ENCODE measurements at places on chromosomes 11 and 22.
A peak's percentile ranks its signal among the peaks of the same experiment; 100 is the strongest.

- DNase-seq: no peak
Observed at GRCh38 chr22:46472722-46473016, 64.8 kb downstream of the CELSR1 start.

GRCh38 chr22:18101536-18101935 lies 9.1 kb upstream of the TUBA8 start:
- peak; percentile 11 for DNase-seq

- DNase-seq: no peak
Observed at GRCh38 chr22:30694640-30695350, at the start of gene OSBP2. TSS of gene OSBP2 (plus strand) at chr22:30694874. CDS start at chr22:30694910, 36 bp downstream.

GRCh38 chr11:85737738-85738137 lies 51.7 kb upstream of the CCDC89 start:
- no peak for DNase-seq

GRCh38 chr11:130999992-131000770 lies 83.9 kb upstream of the SNX19 start:
- DNase-seq: peak; percentile 89

GRCh38 chr11:15893080-15893492 lies 463.3 kb downstream of the SOX6 start:
- peak; percentile 35 for DNase-seq

DNA sequence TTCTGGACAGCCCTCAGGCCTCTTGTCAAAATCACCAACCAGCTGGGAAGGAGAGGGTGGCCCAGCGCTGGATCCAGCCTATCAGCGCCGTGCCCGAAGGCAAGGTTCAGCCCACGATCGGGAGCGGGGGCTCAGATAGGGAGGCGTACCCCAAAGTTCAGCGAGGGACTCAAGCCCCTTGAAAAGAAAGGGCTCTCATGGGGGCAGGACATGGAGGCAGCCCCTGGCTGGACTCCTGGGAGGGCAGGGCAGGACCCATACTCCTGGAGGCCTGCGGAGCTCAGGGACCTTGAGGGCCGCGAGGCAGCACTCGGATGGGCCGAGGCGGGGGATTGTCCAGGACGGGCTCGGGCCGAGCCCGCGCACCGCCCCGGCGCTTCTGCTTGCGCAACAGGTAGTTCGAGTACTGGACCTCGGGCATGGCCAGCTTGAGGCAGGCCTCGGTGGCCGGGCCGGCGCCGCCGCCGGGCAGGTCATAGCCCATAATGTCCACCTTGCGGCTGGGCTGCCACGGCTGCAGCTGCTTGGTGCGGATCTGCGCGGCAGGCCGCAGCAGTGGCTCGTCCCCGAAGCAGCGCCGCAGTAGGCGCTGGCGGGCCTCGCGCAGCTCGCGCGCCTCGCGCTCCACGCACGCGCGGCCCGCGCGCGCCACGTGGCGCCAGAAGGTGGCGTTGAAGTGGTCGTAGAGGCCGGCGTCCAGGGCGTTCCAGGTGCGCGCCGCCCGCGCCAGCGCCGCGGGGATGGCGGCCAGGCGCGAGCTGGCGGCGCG lies 6.5 kb downstream of the GAL3ST3 start:
- DNase-seq: no peak

- no peak for DNase-seq
Observed at GRCh38 chr11:30228323-30228884, 2.4 kb upstream of the FSHB start.

DNA sequence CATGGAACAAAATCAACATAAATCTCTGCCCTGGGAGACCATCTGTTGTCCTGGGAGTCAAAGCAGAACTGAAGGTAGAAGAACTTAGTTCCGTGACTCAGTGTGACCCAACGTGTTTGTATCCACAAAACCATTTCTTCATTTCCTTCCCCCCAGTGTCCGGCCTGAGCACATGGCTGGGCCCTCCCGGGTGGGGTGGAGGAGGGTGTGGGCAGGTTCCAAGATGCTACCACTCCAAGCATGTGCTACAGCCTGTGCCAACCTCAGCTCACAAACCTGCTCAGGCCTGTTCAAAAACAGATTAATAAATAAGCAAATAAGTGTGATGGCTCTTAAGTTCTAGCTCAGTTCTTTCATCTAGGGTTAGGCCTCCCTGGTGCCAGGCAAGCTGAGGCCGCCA lies 55.3 kb downstream of the SHANK2 start:
- no peak for DNase-seq

- peak; percentile 86 for DNase-seq
Observed at GRCh38 chr11:12159351-12160099, 49.1 kb downstream of the MICAL2 start.

GRCh38 chr11:130330101-130330684 lies 15.5 kb upstream of the ZBTB44 start:
- no peak for DNase-seq

DNA sequence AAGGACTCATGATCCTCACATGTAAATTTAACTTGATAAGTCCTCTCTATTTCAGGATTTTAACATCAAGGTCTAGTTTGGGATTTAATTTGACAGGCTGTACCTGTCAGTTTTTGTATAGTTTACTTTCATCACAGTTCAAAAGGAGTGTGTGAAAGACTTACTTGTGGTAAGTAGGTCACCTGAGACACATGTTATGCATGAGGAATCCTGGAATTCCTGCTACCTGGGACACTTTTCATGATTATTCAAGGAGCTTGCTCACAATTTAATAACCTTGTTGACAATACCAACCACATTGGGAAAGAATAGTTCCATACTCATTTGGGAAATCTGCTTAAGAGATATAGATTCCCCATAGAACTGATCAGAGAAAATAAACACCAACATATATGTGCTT lies 15.8 kb upstream of the SLC36A4 start:
- DNase-seq: no peak

DNA sequence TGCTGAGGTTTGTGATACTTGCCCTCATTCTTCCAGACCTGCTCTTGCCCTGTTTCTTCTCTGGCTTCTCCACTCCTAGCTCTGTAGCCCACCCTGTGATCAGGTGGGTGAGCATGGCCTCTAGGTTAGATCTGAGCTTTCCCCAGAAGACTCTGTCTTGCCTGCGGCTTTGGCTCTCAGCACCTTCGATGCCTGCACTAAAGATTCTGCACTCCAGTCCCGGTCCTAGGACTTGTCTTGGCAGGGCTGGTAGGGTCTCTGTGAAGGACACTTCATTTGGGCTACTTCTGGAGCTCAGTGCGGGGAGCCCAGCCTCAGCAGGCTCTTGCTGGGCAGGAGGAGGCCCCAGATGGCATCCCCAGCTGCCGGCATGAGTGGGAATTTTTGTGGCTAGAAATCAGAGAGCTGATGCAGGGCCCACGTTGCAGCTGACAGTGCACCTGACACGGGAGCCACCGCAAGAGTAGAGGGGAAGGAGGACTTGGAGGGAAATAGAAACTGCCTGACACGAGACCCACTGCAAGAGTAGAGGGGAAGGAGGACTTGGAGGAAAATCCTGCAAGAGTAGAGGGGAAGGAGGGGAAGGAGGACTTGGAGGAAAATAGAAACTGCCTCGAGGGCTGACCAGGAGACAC lies 226.9 kb upstream of the B3GAT1 start:
- no peak for DNase-seq

- DNase-seq: peak; percentile 65
Observed at GRCh38 chr11:109853156-109853776, 239.9 kb upstream of the ZC3H12C start.

GRCh38 chr22:38142606-38143005 lies 32.1 kb upstream of the BAIAP2L2 start:
- DNase-seq: no peak

- no peak for DNase-seq
Observed at GRCh38 chr22:25688627-25689026, 53.4 kb upstream of the MYO18B start.

DNA sequence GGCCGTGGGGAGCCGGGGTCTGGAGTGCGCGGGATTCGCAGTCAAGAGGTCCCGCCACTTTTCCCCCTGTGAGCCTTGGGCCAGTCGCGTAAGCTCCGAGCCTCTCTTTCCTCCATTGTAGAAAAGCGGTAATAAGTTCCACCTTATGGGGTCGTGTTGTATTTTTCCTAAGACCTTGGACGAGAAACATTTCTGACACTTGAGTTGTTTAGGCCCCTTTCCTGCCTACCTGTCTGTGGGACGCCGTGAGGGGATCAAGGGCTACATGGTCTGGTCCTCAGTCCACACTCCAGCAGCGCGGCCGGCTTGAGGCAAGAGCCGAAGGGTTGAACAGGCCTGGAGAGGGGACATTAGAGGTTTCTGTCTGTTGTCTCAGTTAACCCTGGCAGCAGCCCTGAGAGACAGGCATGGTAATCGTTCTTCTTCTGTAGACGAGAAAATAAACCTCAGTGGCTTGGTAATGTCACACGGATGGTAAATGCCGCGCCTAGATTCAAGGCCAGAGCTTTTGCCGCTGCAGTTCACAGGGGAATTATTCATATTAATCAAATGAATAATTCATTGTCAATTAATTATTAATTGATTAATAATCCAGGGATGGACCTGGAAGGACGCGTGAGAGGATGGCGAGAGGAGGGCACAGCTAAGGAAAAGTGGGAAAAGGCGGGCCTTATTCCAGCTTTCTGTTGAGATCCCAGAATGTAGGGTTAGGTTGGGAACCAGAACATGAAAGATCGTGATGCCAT lies 545 bp downstream of the FEN1 start:
- DNase-seq: no peak

DNA sequence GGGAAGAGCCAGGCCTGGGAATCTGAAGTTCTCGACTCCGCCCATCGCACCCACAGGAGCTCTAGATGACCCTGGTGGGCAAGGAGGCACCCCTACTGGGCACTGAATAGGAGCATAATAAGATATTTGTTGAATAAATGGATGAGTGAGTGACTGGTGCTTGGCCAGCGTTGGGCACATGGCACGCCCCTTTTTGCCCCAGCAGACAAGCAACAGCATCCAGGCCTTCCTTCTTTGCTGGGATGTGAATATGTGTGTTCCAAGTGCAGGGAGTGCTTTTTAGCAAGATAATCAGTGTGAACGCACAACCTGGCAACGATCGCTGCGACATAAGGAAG lies 443 bp upstream of the CELF1 start:
- no peak for DNase-seq

DNA sequence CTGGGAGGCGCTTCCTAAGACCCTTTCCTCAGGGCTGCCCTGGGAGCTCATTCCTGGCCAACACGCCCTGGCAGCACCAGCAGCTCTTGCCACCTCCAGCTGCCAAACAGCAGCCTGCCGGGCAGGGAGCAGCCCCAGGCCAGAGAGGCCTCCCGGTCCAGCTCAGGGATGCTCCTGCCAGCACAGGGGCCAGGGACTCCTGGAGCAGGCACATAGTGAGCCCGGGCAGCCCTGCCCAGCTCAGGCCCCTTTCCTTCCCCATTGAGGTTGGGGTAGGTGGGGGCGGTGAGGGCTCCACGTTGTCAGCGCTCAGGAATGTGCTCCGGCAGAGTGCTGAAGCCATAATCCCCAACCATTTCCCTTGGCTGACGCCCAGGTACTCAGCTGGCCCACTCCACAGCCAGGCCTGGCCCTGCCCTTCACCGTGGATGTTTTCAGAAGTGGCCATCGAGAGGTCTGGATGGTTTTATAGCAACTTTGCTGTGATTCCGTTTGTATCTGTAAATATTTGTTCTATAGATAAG lies 7.6 kb downstream of the SLC39A13 start:
- DNase-seq: peak; percentile 83

DNA sequence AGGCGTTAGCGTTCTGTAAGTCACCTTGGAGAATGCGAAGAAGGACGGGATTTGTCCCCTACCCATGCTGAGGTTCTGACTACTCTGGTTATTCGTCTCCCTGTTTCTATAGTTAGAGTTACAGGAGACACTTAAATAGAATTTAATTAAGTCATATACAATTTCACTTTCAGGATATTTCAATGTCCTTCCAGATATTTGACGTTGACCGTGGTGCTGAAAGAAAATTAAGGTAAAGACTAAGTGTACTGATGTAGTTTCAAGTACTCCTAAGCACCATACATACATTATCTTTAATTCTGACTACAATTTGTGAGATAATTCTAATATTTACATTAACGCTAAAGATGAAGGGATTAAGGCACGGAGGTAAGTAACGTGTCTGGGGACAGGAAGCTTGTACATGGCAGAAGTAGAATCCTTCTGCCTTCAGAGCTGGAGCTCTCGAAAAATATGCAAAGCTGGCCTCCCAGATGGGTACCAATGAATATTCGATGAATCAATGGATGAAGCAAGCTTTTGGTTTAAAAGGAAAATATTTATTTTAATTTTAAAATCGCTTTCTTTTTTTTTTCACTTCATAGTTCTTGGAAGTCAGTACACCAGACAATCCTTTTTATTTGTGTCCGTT lies 539 bp upstream of the SLC36A4 start:
- no peak for DNase-seq

GRCh38 chr22:25822344-25822743 lies 80.4 kb downstream of the MYO18B start:
- no peak for DNase-seq

DNA sequence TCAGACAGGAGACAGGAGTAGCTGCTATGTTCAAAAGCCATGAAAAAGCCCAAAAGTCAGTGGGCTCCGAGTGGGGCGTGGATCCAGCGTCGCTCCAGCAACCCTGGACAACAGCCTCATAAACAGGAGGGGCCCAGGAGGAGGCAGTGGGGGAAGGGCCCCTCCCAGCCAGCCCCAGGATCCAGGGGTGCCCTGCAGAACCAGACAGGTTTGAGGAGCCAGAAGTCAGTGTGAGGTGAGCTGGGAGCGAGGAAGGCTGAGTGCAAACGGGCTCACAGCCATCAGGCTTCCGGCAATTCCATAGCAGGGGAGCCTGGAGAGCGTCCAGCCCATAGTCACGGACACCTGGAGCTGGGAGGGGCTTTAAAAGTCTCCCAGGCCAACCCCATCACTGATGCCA lies 217.7 kb downstream of the MN1 start:
- no peak for DNase-seq

DNA sequence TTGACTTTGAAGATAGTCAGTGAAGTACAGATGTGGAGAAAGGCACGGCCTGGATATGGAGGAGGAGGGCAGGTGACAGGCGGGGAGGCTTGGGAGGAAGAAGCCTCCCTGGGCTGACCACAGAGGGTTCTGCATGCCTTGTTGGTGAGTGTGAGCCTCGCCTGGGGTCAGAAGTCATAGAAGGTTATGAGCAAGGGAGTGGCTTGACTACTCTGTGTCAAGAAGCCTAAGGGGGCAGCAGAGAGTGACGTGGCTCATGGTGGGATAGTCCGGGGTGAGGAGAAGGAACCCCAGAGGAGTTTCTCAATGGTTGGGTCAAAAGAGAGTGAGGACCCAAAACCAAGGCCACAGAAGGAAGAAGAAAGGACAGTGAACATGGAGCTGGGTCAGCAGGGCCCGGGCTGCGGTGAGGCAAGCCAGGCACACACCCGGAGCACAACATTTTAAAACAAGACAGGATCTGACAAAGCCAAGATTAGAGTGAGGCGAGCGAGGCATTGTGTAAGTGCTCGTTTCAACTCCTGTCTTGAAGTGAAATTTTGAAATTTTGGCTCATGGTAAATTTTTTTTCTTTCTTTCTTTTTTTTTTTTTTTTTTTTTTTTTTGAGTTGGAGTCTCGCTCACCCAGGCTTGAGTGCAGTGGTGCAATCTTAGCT lies 31.9 kb downstream of the PDGFB start:
- peak; percentile 87 for DNase-seq

GRCh38 chr11:19818619-19819018 lies 106.0 kb downstream of the NAV2 start:
- no peak for DNase-seq

GRCh38 chr11:105611572-105612441 lies 1.9 kb downstream of the GRIA4 start:
- no peak for DNase-seq
